Purkinje cell (primary cell): ENCODE measurements at places on chromosomes 4 and X. TPM values are rescaled to one million over a fixed set of nuclear protein-coding genes. Genes with fewer than 3 reads are reported as not detected.

Gene PASD1
- polyA plus RNA-seq = not detected in 2 replicates

Gene SGMS2
- polyA plus RNA-seq = 8.5 and 9.1 TPM in 2 replicates

Gene SSX4B
- not detected in 2 replicates for polyA plus RNA-seq

Gene RPS6KA6
- polyA plus RNA-seq = 3.7 and 4.0 TPM in 2 replicates

Gene FRG2
- not detected in 2 replicates for polyA plus RNA-seq

Gene TMSB15B
- polyA plus RNA-seq = 12.9 and 26.4 TPM in 2 replicates

Gene MAMLD1
- polyA plus RNA-seq = 2.1 and 2.9 TPM in 2 replicates

Gene MAGEB10
- polyA plus RNA-seq = not detected in 2 replicates

Gene KIT
- polyA plus RNA-seq = 1.5 and 2.3 TPM in 2 replicates

Gene GAGE12J
- not detected in 2 replicates for polyA plus RNA-seq

Gene CYBB
- 0.08 TPM in 1 of 2 replicates, not detected in the other for polyA plus RNA-seq

Gene BEND2
- polyA plus RNA-seq = not detected in 2 replicates

Gene GAGE12G
- polyA plus RNA-seq = not detected in 2 replicates

Gene TBCK
- polyA plus RNA-seq = 9.1 and 11.5 TPM in 2 replicates

Gene ERAS
- polyA plus RNA-seq = not detected in 2 replicates

Gene FAM149A
- polyA plus RNA-seq = 3.6 and 11.1 TPM in 2 replicates

Gene OPN1LW
- polyA plus RNA-seq = not detected in 2 replicates

Gene SPIN4
- 1.7 and 3.2 TPM in 2 replicates for polyA plus RNA-seq

Gene CSAG2
- polyA plus RNA-seq = not detected in 2 replicates

Gene FMR1NB
- polyA plus RNA-seq = not detected in 2 replicates

Gene CSN1S1
- not detected in 2 replicates for polyA plus RNA-seq

Gene SORCS2
- 5.2 and 8.3 TPM in 2 replicates for polyA plus RNA-seq

Gene TRPC3
- polyA plus RNA-seq = 361 and 412 TPM in 2 replicates

Gene CT45A10
- polyA plus RNA-seq = not detected in 2 replicates

Gene GAGE1
- polyA plus RNA-seq = not detected in 2 replicates

Gene LUZP4
- not detected in 2 replicates for polyA plus RNA-seq

Gene ANKRD37
- 6.0 and 17.7 TPM in 2 replicates for polyA plus RNA-seq

Gene TRIM75
- not detected in 2 replicates for polyA plus RNA-seq

Gene ARHGAP24
- 0.97 and 2.1 TPM in 2 replicates for polyA plus RNA-seq

Gene NPY5R
- 2.2 TPM in 1 of 2 replicates, not detected in the other for polyA plus RNA-seq

Gene GRIA2
- 649 and 854 TPM in 2 replicates for polyA plus RNA-seq

Gene LEF1
- polyA plus RNA-seq = 0.65 TPM in 1 of 2 replicates, not detected in the other

Gene FHDC1
- 0.22 TPM in 1 of 2 replicates, not detected in the other for polyA plus RNA-seq

Gene TSPAN7
- polyA plus RNA-seq = 623 and 918 TPM in 2 replicates

Gene ARHGAP6
- 0.50 and 0.62 TPM in 2 replicates for polyA plus RNA-seq

Gene UNC5C
- 12.5 and 13.2 TPM in 2 replicates for polyA plus RNA-seq

Gene RBM41
- polyA plus RNA-seq = 15.4 and 27.7 TPM in 2 replicates

Gene MAGEB2
- polyA plus RNA-seq = not detected in 2 replicates

Gene NALF2
- polyA plus RNA-seq = 0.60 and 1.5 TPM in 2 replicates

Gene SMPX
- polyA plus RNA-seq = 432 and 471 TPM in 2 replicates

Gene AMOT
- 7.7 and 7.9 TPM in 2 replicates for polyA plus RNA-seq

Gene TRMT10A
- polyA plus RNA-seq = 22.0 and 22.5 TPM in 2 replicates

Gene TMEM255A
- 142 and 168 TPM in 2 replicates for polyA plus RNA-seq

Gene MGAT4D
- not detected in 2 replicates for polyA plus RNA-seq
